ENCODE measurements at places on chromosomes 2 and 18.

GRCh38 chr2:14634489-14635390 lies 2.2 kb downstream of the LRATD1 start:
- no peak overlapping the region for H3K4me3 ChIP-seq
- H3K4me1 ChIP-seq: no peaks in the 10 kb centered on the region
- no peaks in the 10 kb centered on the region for H3K36me3 ChIP-seq

DNA sequence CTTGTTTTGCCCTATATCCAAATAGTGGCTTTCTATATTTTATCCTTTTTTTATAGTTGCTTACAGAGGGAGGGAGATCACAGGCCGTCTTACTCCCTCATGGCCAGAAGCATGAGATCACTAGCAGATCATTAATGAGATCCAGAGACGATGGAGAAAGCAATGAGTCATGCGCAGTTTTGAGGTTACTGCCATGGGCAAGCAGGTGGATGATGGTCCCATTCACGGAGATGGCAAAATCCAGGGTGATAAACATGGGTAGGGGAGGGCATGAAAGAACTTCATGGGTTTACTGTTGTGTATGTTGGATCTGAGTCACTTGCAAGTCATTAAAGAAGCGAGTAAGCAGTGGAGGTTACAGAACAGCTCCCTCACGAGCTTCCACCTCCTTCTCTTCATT lies 60.4 kb downstream of the C18orf63 start:
- H3K4me3 ChIP-seq: no peak overlapping the region
- no peaks in the 10 kb centered on the region for H3K36me3 ChIP-seq
- H3K4me1 ChIP-seq: peaks cover 49% of the 10 kb centered on the region
- peaks cover 4% of the 10 kb centered on the region for H3K27me3 ChIP-seq

- H3K4me1 ChIP-seq: no peaks in the 10 kb centered on the region
- H3K27me3 ChIP-seq: peaks cover 31% of the 10 kb centered on the region
Observed at GRCh38 chr2:177670791-177671535, 278.4 kb downstream of the AGPS start.

- ATAC-seq: no peak
- H3K4me1 ChIP-seq: peaks cover 35% of the 10 kb centered on the region
- H3K27me3 ChIP-seq: no peaks in the 10 kb centered on the region
- peaks cover 32% of the 10 kb centered on the region for H3K36me3 ChIP-seq
- H3K27ac ChIP-seq: peak overlapping the region; percentile 36
Observed at GRCh38 chr2:157840568-157841156, 35.5 kb downstream of the ACVR1 start.

GRCh38 chr2:56167616-56168562 lies 15.9 kb upstream of the CCDC85A start:
- no peaks in the 10 kb centered on the region for H3K36me3 ChIP-seq
- H3K4me3 ChIP-seq: no peak overlapping the region
- no peaks in the 10 kb centered on the region for H3K4me1 ChIP-seq
- H3K27me3 ChIP-seq: peaks cover 14% of the 10 kb centered on the region

GRCh38 chr2:44651974-44652373 lies 289.5 kb upstream of the SIX3 start:
- no peaks in the 10 kb centered on the region for H3K36me3 ChIP-seq
- H3K4me1 ChIP-seq: no peaks in the 10 kb centered on the region
- no peak overlapping the region for H3K4me3 ChIP-seq
